ENCODE measurements at places on chromosomes 1 and 21. TPM values are rescaled to one million over a fixed set of nuclear protein-coding genes. Genes with fewer than 3 reads are reported as not detected.

GRCh38 chr1:223343692-223344091 lies 20.3 kb downstream of the SUSD4 start:
- H3K4me1 ChIP-seq, result no peaks in the 10 kb centered on the region
- H3K27ac ChIP-seq, result no peak overlapping the region
- peaks cover 5% of the 10 kb centered on the region for H3K27me3 ChIP-seq

DNA sequence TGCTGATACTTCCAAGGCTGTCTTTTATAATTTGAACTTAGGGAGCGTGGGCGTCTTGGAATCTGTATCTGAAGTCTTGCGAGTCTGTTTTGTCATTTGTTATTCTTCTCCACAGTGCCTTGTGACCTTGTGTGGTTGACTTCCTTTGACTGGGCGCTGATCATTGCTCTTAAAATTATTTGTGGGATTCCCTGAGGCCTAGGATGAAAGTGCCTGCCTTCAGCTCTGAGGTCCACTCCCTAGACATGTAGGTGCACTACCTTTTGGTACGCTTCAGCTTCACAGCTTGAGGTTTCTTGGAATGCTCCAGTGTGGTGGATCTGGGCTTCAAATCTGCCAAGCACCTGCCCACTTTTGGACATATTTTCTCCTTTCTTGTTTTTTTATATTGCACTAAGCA lies 50.2 kb upstream of the IGSF5 start:
- no peak overlapping the region for H3K27ac ChIP-seq
- H3K27me3 ChIP-seq, result peaks cover 3% of the 10 kb centered on the region
- no peak for DNase-seq
- H3K36me3 ChIP-seq, result no peaks in the 10 kb centered on the region
- H3K4me1 ChIP-seq, result no peaks in the 10 kb centered on the region
- H3K4me3 ChIP-seq, result no peak overlapping the region

DNA sequence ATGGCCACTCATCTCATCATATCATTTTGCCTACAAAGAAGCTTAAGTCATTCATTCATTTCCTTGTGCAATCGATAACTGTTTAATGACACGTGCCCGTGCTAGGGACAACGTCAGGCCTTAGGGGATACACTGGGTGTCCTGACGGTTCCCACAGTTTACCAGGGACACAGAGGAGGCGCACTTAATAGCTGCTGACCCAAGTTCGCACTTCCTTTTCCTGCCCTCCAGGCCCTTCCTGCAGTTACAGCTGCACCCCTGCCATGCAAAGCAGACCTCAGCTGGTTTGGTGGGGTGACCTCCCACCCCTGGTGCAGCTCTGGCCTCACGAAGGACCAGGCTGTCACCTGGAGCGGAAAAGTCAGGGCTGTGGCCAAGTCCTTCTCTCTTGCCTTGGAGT lies 4.2 kb downstream of the SPATA21 start:
- peaks cover 3% of the 10 kb centered on the region for H3K4me1 ChIP-seq
- no peak overlapping the region for H3K27ac ChIP-seq
- no peak overlapping the region for H3K4me3 ChIP-seq
- peaks cover 2% of the 10 kb centered on the region for H3K27me3 ChIP-seq
- DNase-seq, result no peak

GRCh38 chr1:95021805-95022643 lies 50.7 kb downstream of the ALG14 start:
- H3K36me3 ChIP-seq, result peaks cover 1% of the 10 kb centered on the region
- DNase-seq, result no peak
- peak overlapping the region; percentile 89 for H3K27ac ChIP-seq
- H3K4me1 ChIP-seq, result peaks cover 61% of the 10 kb centered on the region
- H3K27me3 ChIP-seq, result no peaks in the 10 kb centered on the region

DNA sequence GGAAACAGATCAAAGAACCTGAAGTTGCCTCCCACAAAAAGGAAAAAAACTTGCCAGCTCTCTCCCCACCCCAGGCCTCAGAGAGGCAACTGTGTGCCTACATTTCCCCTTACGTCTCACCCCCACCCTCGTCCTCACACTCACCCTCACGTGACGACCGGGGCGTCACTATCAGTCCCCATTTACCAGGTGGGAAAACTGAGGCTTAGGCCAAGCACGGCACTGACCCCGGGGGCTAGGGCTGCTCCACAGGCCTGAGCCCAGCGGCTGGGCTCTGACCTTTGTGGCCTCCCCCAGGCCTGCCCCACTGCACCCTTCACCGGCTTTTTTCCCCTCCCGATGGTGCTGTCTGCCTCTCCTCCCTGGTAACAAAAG lies 51.5 kb upstream of the RUNX3 start:
- no peaks in the 10 kb centered on the region for H3K4me1 ChIP-seq
- H3K27me3 ChIP-seq, result peaks cover 26% of the 10 kb centered on the region
- no peak for DNase-seq

DNA sequence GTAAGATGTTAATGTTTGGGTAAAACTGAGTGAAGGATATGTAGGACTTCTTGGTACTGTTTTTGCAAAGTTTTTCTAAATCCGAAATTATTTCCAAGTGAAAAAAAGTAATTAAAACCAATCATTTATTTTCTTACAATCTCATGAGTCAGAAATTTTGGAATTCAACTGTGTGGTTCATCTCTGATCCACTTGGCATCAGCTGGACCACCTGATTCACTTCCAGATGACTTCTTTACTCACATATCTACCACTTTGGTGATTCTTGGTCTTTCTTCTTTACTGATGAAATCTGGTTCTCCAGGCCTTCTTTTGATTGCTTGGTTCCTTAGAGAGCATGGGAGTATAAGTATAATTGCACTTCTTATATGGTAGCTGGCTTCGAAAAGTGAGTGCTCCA lies 254.9 kb upstream of the CACYBP start:
- H3K36me3 ChIP-seq, result no peaks in the 10 kb centered on the region
- no peaks in the 10 kb centered on the region for H3K27me3 ChIP-seq
- no peak overlapping the region for H3K4me3 ChIP-seq
- DNase-seq, result no peak
- no peak overlapping the region for H3K27ac ChIP-seq
- no peaks in the 10 kb centered on the region for H3K4me1 ChIP-seq

- H3K27me3 ChIP-seq, result peaks cover 5% of the 10 kb centered on the region
- H3K27ac ChIP-seq, result no peak overlapping the region
- no peak for DNase-seq
- peaks cover 7% of the 10 kb centered on the region for H3K4me1 ChIP-seq
These were observed 58.0 kb downstream of the CLIC6 start for GRCh38 chr21:34726627-34727337.

DNA sequence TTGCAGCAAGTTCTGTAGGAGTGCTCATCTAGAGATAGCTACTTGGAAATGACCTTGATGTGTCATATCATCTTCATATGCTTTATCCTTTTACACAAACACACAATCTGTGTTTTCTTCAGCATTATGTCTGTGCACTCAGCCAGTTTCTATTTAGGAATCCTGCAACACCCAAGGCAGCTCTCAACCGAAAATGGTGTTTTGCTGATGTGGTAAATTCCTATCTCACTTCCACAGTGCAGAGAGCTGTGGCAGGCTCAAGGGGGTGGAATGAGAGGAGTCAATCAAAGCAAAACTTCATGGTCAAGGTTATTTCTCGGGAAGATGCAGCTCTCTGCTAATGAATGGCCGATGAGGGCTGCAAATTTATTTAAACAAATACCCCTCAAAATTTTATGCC lies 59.3 kb downstream of the IGSF5 start:
- no peak overlapping the region for H3K4me3 ChIP-seq
- no peak for DNase-seq
- H3K27me3 ChIP-seq, result no peaks in the 10 kb centered on the region
- no peaks in the 10 kb centered on the region for H3K36me3 ChIP-seq
- no peaks in the 10 kb centered on the region for H3K4me1 ChIP-seq

- peak overlapping the region; percentile 51 for H3K4me3 ChIP-seq
- H3K36me3 ChIP-seq, result no peaks in the 10 kb centered on the region
- no peak overlapping the region for H3K27ac ChIP-seq
- peaks cover 5% of the 10 kb centered on the region for H3K4me1 ChIP-seq
These were observed 23.0 kb upstream of the NEK2 start for GRCh38 chr1:211698161-211699026.

DNA sequence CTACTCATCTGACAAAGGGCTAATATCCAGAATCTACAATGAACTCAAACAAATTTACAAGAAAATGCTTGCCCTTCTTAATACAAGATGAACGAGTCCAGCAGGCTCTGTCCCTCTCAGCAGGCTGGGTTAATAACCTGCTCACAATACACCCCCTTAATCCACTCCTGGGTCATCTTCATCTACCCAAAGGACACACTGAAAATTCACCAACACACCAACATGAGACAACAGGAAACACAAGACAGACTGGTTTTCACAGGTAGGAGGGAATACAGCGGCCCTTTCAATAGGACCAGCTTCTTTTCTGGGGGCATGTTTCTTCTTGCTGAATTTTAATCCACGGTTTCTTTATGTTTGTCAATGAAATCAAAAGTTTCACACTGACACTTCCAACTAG lies 44.6 kb downstream of the SUSD4 start:
- no peak overlapping the region for H3K4me3 ChIP-seq
- H3K36me3 ChIP-seq, result no peaks in the 10 kb centered on the region
- no peak overlapping the region for H3K27ac ChIP-seq
- H3K27me3 ChIP-seq, result no peaks in the 10 kb centered on the region
- no peaks in the 10 kb centered on the region for H3K4me1 ChIP-seq

GRCh38 chr1:191641420-191642260 lies 516.6 kb upstream of the RGS18 start:
- H3K4me3 ChIP-seq, result peak overlapping the region; percentile 70
- DNase-seq, result no peak
- H3K4me1 ChIP-seq, result peaks cover 24% of the 10 kb centered on the region
- no peaks in the 10 kb centered on the region for H3K27me3 ChIP-seq
- peak overlapping the region; percentile 94 for H3K27ac ChIP-seq
- H3K36me3 ChIP-seq, result no peaks in the 10 kb centered on the region

DNA sequence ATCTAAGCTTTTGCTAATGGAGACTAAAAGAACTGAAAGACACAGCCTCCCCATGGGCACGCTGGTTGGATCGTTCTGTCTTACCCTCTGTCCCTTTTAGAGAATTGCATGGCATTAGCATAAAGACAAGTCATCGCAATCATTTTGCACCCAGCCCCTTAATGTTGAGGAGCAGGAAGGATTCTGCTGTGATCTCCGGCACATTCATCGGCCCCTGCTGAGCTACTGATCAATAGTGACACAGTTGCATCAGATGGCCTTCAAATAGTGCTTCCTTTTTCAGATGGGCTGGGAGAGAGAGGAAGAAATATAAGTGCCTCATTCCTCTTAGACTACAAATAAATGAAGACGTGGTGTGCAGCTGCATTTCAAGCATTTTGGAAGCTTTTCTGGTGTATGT lies 75.4 kb downstream of the NOS1AP start:
- H3K27ac ChIP-seq, result no peak overlapping the region
- H3K36me3 ChIP-seq, result no peaks in the 10 kb centered on the region
- peaks cover 2% of the 10 kb centered on the region for H3K4me1 ChIP-seq
- no peak overlapping the region for H3K4me3 ChIP-seq

GRCh38 chr1:244154508-244154871 lies 103.4 kb downstream of the ZBTB18 start:
- no peak for DNase-seq
- H3K27me3 ChIP-seq, result no peaks in the 10 kb centered on the region
- H3K4me1 ChIP-seq, result peaks cover 42% of the 10 kb centered on the region
- H3K27ac ChIP-seq, result peak overlapping the region; percentile 61

DNA sequence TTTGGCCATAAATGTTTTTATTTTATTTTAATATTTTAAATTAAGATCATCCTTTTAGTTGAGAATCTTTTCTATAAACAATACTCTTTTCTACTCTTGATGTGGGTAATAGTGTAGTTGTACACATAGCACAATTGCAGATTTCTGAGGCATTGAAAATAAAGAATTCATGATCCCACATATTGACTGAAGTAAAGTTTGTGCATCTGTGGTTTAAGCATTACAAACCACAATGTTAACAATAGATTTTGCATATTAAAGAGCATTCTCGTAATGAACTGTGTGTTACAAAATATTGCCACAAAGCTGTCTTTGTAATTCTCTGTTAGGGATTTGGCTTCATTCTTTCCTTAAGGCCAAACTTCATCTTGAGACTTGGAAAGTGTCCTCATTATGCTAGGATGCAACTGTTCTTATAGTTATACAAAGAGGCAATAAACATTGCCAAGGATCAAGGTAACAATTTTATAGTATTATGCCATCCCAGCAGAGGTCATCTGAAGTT lies 256.8 kb downstream of the OLFM3 start:
- H3K36me3 ChIP-seq, result no peaks in the 10 kb centered on the region
- peaks cover 8% of the 10 kb centered on the region for H3K4me1 ChIP-seq
- DNase-seq, result no peak
- H3K27ac ChIP-seq, result no peak overlapping the region
- H3K27me3 ChIP-seq, result no peaks in the 10 kb centered on the region

DNA sequence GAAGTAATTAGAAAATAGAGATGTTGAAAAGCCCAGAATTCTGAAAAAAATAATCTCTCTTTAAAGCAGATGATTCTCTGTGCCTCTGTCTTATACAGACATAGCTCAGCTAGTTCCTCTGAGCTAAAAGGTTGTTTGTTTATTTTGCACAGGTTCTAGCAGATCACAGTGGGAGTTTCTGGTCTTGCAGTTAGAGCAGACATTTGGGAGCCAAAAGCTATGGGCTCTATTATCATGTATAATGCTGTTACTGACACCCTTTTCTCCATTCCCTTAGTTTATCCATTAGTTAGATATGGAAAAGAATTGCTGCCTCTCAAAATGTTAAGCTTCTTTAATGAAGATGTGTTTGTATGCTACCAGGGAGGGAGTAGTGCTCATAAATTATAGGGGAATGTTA lies 20.5 kb upstream of the CD55 start:
- no peak overlapping the region for H3K27ac ChIP-seq
- no peak for DNase-seq
- peaks cover 3% of the 10 kb centered on the region for H3K27me3 ChIP-seq
- no peak overlapping the region for H3K4me3 ChIP-seq
- no peaks in the 10 kb centered on the region for H3K4me1 ChIP-seq

DNA sequence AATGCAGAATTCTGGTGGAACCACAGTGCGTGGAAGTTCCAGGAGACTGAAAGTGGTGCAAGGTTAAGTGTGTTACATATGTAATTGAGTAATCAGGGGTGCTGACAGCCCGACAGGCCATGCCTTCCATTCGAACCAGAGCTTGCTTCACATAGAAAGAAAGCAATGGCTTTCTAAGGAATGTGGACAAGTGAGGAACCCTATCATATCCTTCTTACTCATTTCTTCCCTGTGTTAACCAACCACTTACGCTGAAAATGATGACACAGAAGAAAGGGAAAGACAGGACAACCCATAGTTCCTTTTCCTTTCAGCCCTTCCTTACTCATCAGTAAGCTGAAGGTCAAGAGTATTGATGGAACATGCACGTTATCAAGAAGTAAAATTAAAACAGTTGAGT lies 48.1 kb upstream of the KCNA3 start:
- no peaks in the 10 kb centered on the region for H3K4me1 ChIP-seq
- H3K36me3 ChIP-seq, result no peaks in the 10 kb centered on the region

GRCh38 chr1:23099171-23099536 lies 69.5 kb downstream of the LUZP1 start:
- peaks cover 9% of the 10 kb centered on the region for H3K36me3 ChIP-seq
- no peak overlapping the region for H3K4me3 ChIP-seq
- H3K4me1 ChIP-seq, result peaks cover 64% of the 10 kb centered on the region

The FASLG gene
- total RNA-seq, result not detected

The RNU1-1 gene
- total RNA-seq, result 2,650 TPM

The SYCP1 gene
- total RNA-seq, result not detected

The HOOK1 gene
- not detected for total RNA-seq

The PSEN2 gene
- total RNA-seq, result 18.8 TPM

The KRTAP13-2 gene
- total RNA-seq, result not detected

The SZRD1 gene
- 141 TPM for total RNA-seq

The DHCR24 gene
- 87.2 TPM for total RNA-seq

The DTL gene
- 6.7 TPM for total RNA-seq

The PIK3R3 gene
- 33.2 TPM for total RNA-seq

The RGS21 gene
- total RNA-seq, result not detected

The TSSK3 gene
- 3.5 TPM for total RNA-seq

The OPTC gene
- total RNA-seq, result not detected

The ELF3 gene
- 0.56 TPM for total RNA-seq

The OPRD1 gene
- total RNA-seq, result 0.27 TPM
